ENCODE measurements at places on chromosomes 12 and 14.

GRCh38 chr14:51401756-51402155, 161.7 kb downstream of the TMX1 start:
- no peak for DNase-seq

DNA sequence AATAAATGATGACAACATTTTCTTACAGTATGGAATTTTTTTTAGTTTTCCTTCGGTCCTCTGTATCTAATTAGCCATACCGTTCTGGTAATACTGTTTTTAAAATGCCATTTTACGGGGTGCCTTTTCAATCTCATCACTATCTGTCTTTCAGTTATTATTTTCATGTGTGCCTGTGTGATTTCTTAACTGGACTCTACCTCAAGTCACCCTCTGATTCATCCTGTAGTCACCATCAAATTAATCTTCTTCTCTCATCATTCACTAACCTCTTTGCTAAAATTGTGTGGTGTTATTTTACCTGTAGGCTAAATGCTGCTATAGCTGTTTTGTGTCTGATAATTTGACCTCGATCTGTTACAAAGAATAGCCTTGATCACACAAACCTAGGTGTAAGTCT, 16.0 kb upstream of the CCT2 start:
- peak; percentile 63 for DNase-seq

- no peak for DNase-seq
These were observed 4.8 kb downstream of the MEG3 start for GRCh38 chr14:100830681-100831080.

DNA sequence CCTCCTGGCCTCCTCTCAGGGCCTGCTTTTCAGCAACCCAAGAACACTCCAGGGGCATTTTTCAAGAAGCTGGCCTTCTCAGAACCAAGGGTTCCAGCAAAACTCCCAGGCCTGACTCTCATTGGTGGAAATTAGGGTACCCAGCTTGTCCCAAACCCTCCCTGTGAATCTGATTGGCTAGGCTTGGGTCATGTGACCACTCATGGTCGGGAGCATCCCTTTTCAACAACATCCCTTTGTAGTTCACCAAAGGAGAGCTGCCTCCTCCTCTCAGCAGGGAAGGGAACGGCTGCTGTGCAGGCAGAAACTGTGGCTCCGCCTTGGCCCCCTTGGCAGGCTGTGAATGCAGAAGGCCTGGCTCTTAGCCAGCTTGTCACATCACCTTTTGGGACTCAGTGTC, 94.5 kb downstream of the AACS start:
- DNase-seq, result no peak

- no peak for DNase-seq
These were observed 118.4 kb upstream of the MYF6 start for GRCh38 chr12:80589077-80589476.

GRCh38 chr12:88662961-88663360, 82.7 kb upstream of the KITLG start:
- no peak for DNase-seq

DNA sequence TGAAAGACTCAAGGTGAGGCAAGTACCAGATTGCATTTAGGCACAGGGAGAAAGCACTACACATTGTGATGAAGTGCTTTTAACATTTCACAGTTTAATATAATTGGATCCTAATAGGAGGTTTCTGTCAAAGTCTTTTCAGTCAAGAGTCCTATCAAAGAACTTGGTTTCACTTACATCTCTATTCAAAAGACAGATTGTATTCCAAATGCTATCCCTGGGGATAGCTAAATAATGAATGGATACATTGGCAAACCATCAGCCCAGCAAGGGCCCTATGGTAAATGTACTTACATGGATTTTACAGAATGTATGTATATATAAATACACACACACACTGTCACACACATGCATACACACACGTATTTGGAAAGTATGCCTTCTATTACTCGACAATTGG, 655.5 kb upstream of the FLRT2 start:
- no peak for DNase-seq

DNA sequence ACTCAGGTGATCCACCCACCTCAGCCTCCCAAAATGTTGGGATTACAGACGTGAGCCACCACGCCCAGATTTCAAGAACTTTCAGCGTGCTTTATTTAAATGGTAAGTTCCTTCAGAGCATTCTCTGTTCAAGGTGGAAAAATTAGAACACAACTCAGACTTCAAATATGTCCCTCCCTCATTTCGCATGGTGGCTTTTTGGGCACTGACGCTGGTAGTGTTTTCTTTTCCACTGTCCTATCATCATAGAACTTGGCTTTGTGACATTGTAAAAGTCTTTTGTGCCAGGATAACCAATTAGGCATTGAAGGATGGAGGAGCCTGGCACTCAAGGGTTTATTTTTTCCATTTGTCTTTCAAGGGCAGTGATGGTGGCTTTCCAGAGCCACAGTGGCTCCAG, 190.8 kb downstream of the NUAK1 start:
- DNase-seq, result no peak

GRCh38 chr12:124094733-124095132, 121.7 kb downstream of the ZNF664 start:
- DNase-seq, result no peak

GRCh38 chr12:6774499-6775062, 2.3 kb downstream of the LAG3 start:
- DNase-seq, result no peak

- DNase-seq, result no peak
These were observed 75.6 kb downstream of the MED13L start for GRCh38 chr12:116201908-116202307.

DNA sequence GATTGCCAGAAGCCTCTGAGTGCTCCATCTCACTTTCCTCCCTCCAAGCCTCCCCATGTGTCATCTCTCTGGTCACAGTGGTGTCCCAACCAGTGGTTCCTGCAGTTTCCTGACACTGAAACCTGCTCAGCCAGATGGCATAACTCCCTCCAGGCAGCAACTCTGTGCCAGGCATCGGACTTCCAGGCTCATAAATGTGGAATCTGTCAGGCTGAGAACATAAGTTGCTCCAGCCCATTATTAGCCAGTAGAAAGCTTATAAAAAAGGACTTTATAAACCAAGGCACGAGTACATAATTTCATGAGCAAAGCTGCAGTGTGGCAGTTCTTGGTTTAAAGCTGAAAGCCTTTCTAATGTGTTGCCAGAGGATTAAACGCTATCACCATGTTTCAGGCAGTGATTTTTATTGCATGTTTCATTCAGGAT, 194.3 kb downstream of the DACT1 start:
- DNase-seq, result peak; percentile 34

- DNase-seq, result no peak
These were observed 308.3 kb downstream of the DAD1 start for GRCh38 chr14:22280497-22281316.

DNA sequence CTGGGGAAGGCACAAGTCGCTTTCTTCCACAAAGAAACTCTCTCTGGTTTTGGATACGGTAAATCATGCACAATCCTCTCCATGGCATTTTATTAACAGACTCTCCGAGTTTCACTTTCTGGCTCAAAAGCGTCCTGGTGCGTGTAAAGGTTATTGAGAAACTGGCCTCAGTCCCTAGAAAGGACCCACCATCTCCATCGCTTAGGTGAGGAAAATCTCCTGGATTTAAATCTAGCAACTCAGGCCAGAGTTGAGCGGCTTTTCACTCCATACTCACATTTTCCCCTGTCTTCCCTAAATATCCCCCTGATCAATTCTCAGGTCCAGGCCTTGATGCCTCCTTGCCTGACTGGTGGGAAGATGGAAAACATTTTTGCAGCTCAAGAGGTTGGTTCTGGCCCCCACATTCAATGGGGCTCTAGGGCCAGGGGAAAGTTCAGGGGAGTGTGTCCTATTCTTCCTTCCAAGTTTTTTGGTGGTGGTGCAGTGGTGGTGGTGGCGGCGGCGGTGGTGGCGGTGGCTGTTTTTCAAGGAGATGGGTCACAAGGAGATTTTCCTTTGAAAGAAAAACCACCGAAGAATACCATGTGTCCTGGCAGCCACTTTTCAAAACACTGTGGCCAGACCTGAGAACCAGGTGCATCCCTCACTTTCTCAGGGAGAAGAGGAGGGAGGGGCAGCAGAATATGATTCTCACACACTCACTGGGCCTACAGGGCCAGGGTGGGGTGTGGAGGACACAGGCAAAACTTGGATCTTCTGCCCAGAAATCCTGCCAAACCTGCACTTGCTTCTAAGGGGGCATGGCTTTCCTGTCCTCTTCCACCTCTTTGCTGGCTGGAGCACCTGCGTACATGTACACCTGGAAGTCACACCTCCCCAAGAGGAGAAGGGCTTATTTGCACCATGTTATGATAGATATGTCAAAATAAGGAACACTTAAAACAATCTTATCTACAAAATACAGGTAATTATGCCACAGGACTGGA, 46.7 kb upstream of the PNMA1 start:
- no peak for DNase-seq

DNA sequence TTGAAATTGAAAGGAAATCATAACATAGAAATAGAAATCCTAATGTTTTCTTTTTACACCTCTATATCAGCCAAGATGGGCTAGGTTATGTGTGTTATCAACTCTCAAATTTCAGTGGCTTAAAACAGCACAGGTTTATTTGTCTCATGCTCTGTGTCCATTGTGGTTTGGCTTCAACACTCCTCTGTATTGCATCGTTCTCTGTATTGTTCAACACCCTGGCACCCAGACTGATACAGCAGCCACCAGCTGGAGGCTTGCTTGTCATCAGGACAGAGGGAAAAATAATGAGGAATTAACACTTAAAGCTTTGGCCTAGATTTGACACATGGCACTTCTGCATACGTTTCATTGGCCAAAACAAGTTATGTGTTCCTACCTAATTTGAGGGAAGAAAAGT, 234.2 kb upstream of the ARHGAP5 start:
- DNase-seq, result peak; percentile 16

- no peak for DNase-seq
These were observed 1027.0 kb downstream of the VRK1 start for GRCh38 chr14:97824218-97824617.

DNA sequence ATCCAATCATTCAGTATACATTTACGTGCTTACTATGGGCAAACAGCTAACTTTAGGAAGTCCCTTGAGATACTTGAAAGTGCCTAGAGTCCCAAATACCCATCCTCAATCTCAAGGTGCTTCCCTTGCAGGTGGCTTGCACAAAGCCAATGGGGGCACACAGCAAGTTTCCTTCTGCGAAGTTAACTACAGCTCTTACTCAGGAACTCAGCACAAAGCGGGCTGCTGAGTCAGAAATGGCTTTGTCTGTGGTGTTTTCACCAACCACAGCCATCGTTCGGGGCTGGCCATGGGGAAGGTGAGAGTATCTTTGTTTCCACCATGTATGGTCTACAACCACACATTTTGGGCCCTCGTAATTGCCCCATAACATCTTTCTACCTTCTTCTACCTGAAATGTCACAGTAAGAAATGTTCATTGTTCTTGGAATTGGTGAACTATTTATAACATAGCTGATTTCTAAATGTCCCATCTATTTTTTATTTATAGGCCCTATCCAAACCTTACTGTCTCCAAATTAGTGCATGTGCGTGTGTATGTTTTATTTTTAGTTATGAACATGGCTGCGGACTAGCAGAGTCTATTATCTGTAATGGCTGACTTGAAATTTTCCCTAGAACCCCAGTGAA, 13.9 kb downstream of the MFAP5 start:
- no peak for DNase-seq

DNA sequence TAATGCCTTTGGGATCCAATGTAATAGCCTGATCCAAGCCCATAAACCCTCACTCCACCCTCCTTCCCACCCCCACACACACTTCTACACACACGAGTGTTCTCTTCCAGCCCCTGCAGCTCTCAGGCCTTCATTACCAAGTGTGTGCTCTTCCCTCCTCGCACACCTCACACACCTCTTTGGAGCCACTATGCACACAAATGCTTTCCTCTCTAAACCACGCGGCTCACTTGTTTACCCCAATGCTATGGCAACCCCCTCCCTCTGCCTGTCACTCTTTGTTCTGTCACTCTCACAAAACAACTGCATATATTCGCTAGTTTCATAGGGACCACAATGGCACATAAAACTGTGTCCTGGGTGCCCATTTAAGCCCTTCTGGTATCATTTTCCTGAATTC, 35.1 kb downstream of the PPP2R5E start:
- DNase-seq, result no peak

GRCh38 chr12:97275728-97276590, 186.6 kb upstream of the RMST start:
- DNase-seq, result no peak

DNA sequence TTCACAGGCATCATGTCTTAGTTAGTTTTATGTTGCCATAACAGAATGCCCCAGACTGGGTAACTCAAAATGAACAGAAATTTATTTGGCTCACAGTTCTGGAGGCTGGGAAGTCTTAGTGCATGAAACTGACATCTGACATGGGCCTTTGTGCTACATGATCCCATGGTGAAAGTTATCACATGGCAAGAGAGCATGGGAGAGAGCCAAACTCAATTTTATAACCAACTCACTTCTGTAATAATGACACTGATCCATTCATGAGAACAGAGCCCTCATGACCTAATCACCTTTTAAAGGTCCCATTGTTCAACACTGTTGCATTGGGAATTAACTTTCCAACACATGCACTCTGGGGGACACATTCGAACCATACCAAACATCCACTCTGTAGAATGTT, 1015.1 kb downstream of the DIO2 start:
- DNase-seq, result no peak
